ENCODE measurements at places on chromosomes 4 and X.
A peak's percentile ranks its signal among the peaks of the same experiment; 100 is the strongest.

DNA sequence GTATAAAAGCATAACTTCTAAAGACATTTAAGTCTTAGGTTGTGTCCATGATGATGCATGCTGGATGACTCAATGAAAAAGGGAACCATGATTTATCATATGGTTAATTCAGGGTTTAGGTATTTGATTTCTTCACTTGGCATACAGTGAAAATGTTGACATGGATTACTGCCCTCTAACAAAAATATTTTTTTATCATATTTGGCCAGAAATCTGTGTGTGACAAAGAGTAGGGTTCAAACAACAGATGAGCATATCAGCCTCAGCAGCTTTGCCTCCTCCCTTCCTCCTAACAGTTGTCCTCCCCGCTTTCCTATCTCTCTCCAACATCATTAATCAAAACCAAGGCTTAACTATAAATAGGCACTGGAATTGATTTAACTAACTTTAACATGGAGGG, 46.3 kb downstream of the ARHGAP6 start:
- no peak for DNase-seq

GRCh38 chr4:159296061-159296460, 193.2 kb downstream of the RAPGEF2 start:
- no peak for DNase-seq

GRCh38 chr4:22573198-22573597, 57.3 kb upstream of the ADGRA3 start:
- no peak for DNase-seq

DNA sequence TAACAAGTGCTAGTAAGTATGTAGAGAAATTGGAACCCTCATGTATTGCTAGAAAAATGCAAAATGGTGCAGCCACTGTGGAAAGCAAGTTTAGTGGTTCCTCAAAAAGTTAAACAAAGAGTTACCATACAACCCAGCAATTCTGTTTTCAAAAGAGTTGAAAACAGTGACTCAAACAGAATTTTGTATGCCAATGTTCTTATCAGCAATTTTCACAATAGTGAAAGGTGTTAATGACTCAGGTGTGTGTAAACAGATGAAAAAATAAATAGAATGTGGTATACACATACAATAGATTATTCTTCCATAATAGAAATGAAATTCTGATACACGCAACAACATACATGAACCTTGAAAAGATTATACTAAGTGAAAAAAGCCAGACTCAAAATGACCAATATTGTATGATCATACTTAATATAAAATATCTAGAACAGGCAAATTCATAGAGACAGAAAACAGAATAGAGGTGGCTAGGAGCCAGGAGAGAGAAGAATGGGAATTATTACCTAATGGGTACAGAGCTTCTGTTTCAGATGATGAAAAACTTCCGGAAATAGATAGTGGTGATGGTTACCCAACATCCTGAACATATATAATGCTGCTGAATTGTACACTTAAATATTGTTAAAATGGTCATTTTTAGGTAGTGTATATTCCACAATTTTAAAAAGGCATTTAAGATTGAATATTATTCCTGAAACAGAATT, 51.6 kb downstream of the WDFY3 start:
- no peak for DNase-seq

GRCh38 chr4:184471881-184472613, 2.3 kb downstream of the IRF2 start:
- DNase-seq = peak; percentile 23

- no peak for DNase-seq
These were observed 63.3 kb downstream of the TBC1D14 start for GRCh38 chr4:6972911-6973310.

- no peak for DNase-seq
These were observed 27.0 kb upstream of the GPR78 start for GRCh38 chr4:8553216-8553615.

GRCh38 chr4:24244663-24245490, 339.5 kb downstream of the DHX15 start:
- no peak for DNase-seq

GRCh38 chr4:36081185-36081584, 163.1 kb downstream of the ARAP2 start:
- DNase-seq = peak; percentile 16

DNA sequence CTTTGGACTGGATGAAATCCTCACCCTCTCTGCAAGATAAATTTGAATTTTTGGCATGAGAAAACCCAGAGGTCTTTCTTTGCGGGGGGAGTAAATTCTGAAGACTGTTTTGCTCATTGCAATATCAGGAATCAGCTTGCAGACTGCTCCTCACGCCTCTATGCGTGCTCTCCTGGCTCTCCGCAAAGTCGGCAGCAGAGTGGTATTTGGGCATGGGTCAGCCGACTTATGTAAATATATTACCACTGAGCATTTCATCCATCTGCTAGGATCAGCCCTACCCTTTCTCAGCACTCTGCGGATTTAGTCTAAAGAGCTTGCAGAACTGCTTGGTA, 288.0 kb downstream of the ASMT start:
- no peak for DNase-seq

DNA sequence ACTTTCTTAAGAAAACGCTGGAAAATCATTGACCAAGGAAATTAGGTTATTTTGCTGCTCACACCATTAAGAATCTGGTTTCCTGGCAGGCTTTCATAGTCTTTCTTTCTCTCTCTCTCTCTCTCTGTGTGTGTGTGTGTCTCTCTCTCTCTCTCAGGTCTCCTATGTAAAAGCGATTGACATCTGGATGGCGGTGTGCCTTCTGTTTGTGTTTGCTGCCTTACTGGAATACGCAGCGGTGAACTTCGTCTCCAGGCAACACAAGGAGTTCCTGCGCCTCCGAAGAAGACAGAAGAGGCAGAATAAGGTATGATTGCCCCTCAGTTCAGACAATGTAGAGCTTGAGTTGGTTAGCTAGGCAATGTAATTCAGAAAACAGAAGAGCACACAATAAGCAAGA, 161.2 kb downstream of the GLRA2 start:
- DNase-seq = no peak

DNA sequence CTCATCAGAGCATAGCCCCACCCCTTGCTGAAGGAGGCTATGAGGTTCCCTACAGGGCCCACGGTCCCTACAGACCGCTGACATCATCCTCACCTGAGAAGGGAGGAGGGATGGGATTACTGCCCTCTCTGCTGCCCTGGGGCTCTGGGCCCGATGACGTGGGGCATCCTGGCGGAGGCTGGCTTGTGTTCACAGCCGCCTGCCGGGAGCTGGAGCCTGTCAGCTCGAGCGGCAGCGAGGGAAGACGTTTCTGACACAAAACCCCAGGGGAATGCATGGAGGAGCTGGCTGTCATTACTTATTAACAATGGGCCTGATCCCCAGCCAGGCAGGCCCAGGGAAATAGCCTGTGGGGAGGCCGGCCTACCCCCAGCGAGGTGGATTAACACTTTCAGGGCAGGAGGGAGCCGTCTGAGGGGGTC, 106.6 kb upstream of the ATP6AP2 start:
- no peak for DNase-seq

DNA sequence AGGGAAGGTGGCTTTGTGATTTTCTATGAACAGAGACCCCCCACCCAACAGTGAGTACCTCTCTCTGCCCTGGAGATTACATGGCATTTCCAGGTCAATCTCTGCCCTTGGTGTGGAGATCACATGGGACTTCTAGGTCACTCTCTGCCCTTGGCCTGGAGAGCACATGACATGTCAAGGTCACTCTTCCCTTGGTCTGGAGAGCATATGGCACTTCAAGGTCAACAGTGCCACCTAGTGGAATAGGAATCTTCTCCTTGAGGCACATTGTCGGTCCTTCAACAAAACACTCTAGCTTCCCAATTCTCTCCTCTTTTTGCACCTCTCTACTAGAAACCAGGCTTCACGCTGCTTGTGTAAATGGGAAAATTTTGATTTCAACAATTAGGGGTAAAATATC, 66.2 kb upstream of the TACR3 start:
- DNase-seq = no peak

GRCh38 chrX:69093960-69094871, 71.0 kb downstream of the PJA1 start:
- DNase-seq = peak; percentile 33

DNA sequence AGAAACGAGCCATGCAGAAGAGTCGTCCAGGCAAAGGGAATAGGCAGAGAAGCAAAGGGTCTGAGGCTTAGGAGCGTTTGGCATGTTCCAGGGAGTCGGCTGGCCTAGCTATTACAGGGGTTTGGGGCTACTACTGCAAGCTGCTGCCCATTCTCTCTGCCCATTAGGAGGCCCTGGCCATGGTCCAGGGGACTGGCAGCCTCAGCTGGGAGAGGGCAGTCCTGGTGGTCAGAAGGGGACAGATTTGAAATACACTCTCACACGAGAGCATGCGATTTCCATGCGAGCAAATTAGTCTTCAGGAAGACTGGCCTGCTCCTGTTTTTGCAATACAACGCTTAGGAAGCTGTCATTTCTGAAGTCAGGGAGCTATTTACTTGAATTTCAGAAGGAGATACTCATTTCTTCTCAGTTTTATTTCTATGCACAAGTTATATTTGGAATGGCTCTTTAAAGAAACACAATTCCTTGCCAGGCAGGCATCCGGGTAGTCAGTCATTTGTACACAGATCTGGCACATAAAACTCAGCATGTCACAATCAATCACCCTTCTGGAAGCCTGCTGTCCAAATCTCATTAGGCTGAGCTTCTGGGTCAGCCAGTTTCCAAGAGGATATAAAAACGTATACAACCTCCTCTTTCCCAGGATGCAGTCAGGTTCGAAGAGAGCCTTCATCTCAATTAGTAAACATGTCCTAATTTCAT, 27.0 kb downstream of the PROM1 start:
- DNase-seq = no peak

DNA sequence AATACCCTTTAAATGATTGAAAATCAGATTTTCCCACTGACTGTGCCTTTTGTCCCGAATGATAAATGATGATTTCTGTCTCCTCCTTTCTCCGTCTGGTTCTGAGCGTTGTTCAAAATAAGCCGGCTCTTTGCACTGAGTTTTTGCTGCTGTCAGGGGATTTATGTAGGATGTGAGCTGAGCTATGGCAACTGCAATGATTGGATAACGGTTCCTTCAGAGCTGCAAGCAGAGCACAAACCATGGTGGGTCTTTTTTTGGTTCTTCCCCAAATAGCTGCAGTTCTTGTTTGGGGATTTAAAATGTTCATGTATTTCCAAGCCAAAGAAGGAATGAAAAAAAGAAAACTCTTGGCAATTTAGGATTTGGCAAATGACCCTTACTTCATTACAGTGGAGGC, 124.5 kb upstream of the CASK start:
- no peak for DNase-seq

- no peak for DNase-seq
These were observed 68.0 kb downstream of the ZAR1 start for GRCh38 chr4:48558026-48558425.

- no peak for DNase-seq
These were observed 584.8 kb upstream of the INTU start for GRCh38 chr4:127047930-127048329.

GRCh38 chrX:53075011-53075410, 7.2 kb upstream of the TSPYL2 start:
- DNase-seq = no peak

DNA sequence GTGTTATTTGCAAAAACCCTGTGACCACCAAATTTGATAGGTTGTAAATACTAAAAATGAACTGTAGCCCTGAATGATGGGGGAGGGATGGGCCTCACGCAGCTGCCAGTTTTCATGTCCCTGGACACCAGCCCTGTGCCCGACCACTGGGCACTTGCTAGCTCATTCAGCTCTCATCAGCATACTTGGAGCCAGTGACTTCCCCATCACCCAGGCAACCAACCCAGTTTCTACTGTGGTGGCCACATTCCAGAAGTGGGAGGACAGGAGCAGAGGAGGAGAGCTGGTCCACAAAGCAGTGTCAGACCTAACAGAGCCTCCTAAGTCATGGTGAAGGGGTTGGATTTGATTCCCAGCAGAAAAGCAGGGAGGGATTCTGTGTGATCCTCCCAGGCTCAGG, 128.2 kb downstream of the CPEB2 start:
- DNase-seq = no peak

DNA sequence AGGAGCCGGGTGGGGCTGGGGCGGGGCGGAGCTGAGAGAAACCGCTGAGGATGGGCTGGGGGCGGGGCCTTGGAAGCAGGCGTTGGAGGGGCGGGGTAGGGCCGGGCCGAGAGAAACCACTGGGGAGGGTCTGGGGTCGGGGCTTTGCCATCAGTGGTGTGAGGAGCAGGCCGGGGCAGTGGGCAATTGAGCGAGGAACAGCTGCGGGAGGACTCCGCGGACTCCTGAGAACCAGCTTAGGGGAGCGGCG, 1.3 kb upstream of the EOLA2 start:
- DNase-seq = no peak

DNA sequence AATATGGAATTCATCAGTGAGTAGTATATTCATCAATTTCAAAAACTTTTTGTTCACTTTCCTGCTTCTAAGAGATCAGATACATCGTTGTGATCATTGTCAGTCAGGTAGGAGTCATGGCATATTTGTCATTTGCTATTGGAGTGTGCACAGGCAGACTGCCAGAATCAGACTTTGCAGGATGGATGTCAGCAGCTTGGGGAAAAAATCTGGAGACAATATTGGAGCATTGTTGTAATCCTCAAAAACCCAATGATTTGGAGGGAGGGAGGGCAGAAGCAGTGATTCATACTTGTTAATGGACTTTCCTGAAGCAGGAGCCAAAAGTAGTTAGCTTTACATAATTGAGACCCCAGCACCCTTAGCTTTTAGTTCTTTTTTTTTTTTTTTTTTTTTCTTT, 59.6 kb upstream of the DRP2 start:
- no peak for DNase-seq

DNA sequence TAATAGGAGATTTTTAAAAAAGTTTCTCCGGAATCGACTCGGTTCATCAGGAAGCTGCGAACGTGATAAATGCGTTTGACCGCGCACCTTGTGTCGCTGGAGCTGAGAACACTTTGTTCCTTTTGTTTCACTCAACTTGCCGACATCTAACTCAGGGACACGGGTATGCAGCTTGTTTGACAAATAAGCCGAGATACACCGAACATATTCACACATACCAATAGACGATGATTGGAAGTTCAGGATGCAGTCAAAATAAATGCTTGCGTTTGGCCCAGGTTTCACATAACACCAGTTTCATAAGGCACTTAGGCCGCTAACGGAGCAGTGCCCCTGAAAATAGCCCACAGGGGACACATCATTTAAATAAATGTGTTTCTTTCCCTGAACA, 932 bp upstream of the SHISA3 start:
- no peak for DNase-seq

- DNase-seq = no peak
These were observed 346.5 kb upstream of the FAT1 start for GRCh38 chr4:187070158-187070557.

GRCh38 chr4:151675411-151675971, 85.3 kb downstream of the GATB start:
- DNase-seq = no peak

GRCh38 chrX:105229146-105229545, 8.7 kb upstream of the TEX13A start:
- DNase-seq = no peak

- DNase-seq = no peak
These were observed 2.3 kb downstream of the GRPR start for GRCh38 chrX:16125520-16126149.

DNA sequence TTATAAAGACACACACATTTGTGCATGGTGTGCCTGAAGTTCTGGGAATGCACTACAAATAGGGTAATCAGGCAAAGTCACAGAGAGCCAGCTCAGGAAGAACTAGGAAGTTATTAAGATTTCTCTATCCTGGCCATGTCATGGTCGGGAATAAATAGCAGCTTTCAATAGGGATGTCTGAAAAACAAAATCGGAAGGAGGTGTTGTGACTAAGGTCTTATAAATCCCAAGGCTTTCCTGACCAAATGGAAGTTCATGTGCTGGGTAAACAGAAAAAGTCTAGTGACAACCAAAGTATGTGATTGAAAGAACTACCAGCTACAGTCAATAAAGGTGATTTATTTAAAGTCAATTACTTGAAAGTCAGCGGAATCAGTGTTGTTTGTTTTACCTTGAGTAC, 262.5 kb upstream of the HS3ST1 start:
- no peak for DNase-seq

Measured in activated T-cell treated with anti-CD3 and anti-CD28 coated beads, Interleukin-2, amount 50 U/mL, for 72 hours (primary cell).